ENCODE measurements at places on chromosomes 6 and 20.

GRCh38 chr6:75427329-75427728, 66.3 kb downstream of the FILIP1 start:
- no peak for DNase-seq

- no peak for DNase-seq
Observed at GRCh38 chr6:101578306-101578705, 184.8 kb downstream of the GRIK2 start.

- no peak for DNase-seq
Observed at GRCh38 chr6:91911945-91912344, 1325.1 kb upstream of the MAP3K7 start.

- DNase-seq: peak; percentile 81
Observed at GRCh38 chr6:112049026-112049799, 4.7 kb upstream of the CCN6 start.

DNA sequence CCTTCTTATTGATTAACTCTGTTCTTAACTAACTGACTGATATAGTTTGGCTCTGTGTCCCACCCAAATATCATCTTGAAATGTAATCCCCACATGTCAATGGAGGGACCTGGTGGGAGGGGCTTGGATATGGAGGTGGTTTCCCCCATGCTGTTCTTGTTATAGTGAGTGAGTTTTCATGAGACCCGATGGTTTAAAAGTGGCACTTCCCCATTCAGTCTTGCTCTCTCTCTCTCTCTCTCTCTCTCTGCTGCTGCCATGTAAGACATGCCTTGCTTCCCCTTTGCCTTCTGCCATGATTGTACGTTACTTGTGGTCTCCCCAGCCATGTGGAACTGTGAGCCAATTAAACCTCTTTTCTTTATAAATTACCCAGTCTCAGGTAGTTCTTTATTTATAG, 81.8 kb upstream of the SPACA1 start:
- DNase-seq: no peak

DNA sequence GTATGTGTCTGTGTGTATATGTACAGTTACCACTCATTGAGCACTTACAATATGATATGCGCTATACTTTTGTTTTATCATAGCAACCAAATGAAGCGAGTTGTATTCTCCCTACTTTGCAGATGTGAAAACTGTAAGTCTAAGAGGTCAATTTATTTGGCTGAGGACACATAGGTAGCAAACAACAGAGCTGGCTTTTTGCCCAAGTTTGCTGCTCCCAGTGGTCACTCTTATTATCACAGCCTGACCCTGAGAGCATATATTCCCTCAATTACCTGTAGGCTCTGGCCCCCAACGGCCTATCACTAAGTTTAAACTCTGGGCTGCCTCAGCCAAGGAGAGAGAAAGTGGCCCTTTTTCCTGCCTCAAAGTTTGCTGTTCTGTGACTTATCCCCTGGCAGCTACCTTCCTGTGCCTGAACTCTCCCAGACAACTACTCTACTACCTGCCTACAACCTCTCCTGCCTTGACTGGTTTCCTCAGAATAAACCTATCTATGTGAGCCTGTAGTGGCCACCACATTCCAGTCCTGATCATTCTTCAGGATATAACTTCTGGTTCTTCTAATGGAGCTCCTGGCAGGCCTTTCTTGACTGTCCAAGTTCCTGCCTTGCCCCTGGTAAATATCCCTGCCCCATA, 221.8 kb downstream of the FRK start:
- peak; percentile 13 for DNase-seq

DNA sequence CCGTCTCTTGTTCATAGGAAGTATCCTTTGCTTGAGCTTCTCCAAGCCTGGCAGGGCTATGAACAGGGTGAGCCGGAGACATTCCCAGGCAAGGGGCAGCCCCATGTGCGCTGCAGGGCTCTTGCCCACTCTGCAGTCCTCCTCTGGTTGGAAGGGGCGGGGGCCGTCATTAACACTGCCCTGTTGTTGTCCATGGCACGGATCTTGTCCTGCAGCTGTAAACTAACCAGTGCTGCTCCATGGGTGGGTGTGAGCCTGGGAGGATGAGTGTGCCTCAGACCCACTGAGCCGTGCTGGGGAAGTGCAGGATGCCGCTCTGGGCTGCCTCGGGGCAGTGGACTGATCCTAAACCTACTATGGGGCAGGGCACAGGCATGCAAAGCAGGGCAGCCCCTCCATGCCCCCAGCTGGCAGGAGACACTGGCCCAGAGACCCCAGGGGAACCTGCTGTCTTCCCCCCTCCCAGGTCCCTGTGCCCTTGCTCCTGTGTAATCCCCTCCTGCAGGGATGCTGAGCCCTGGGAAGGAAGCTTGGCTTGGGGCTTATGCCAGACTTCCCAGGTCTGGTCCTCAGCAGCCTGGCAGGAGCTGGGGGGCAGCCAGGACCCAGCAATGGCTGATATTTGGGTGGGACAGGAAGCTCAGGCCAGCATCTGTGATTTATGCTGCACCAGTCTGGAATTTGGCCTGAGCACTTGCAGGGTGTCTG, 8.5 kb downstream of the EBF4 start:
- DNase-seq: no peak

- no peak for DNase-seq
Observed at GRCh38 chr6:169225887-169226286, 27.8 kb downstream of the THBS2 start.

- DNase-seq: no peak
Observed at GRCh38 chr20:17636523-17637412, 45.3 kb downstream of the RRBP1 start.

DNA sequence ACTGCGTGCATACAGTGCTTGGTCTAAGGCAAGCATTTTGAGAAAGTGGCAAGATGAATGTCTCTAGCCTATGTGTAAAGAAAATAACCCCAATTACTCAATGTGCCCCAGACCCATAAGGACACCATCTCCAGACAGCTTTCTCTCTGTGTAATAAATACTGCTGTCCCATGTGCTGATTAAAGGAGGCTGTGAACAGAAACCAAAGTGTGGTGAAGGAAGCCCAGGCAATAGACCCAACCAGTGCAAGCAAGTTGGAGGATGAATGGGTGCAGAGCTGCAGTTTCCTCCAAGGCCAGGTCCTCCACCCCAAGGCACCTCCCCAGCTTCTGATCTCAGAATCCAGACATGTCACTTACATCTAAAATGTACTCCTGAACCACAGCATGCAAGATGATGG, 60.6 kb downstream of the TRAM2 start:
- DNase-seq: no peak

DNA sequence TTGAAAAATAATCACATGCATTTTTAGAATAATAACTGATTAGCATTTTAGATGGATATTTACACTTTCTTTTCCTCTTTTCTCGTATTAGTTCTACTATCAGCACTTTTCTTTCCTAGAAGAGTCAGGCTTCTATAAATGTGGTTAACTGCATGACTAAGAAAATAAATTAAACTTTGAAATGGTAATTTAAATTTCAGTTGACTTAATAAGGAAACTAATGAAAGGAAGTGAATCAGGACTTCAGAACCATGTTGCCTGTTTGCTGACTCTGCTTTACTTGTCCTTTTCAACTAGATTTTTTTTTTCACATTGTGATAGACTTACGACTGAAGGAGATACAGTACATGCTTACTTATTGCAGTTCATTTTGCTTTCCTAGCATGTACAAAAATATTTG, 1258.2 kb upstream of the EYS start:
- DNase-seq: peak; percentile 43
